CD8-positive, alpha-beta memory T cell (primary cell): ENCODE measurements at places on chromosomes 13 and 19.

- no peak for DNase-seq
Observed at GRCh38 chr13:79307866-79308298, 98.2 kb downstream of the RBM26 start.

DNA sequence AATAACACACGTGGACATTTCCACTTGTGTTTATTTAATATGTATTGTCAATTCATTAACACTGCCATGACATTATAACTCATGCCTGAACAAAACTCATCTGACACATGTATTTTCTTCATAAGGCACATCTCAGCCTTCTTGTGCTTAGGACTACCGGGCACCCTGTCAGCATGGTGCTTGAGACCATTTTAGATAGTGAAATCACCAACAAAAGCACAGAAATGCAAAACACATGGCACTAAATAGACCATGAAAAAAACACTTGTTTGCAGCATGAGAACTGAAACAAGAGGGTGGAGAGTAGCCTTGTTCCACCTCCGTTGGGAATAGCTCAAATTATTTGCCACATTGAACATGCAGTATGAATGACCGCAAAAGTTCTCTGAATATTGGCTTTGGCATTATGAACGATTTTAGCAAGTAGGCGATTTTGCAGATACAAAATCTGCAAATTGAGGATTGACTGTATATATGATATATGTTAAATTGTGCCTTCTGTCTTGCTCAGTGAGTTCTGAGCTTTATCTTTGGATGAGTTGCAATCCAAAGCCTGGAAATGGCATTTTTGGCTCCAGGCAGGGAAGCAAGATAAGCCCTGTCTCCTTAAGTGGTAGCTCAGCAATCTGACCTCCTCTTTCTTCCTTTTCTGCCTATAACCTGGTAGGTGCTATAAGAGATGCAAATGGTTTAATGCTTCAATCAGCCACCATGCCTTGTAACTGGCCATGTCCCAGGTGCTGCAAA is 328.2 kb downstream of the HS6ST3 start:
- DNase-seq: no peak

DNA sequence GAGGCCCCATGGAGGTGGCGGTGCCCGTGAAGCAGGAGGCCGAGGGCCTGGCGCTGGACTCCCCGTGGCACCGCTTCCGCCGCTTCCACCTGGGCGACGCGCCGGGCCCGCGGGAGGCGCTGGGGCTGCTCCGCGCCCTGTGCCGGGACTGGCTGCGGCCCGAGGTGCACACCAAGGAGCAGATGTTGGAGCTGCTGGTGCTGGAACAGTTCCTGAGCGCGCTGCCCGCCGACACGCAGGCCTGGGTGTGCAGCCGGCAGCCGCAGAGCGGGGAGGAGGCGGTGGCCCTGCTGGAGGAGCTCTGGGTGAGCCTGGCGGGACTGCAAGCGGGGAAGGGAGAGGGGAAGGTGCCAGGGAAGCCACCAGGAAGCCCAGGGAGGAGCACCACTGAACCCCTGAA is 5.8 kb downstream of the ZNF444 start:
- DNase-seq: no peak

DNA sequence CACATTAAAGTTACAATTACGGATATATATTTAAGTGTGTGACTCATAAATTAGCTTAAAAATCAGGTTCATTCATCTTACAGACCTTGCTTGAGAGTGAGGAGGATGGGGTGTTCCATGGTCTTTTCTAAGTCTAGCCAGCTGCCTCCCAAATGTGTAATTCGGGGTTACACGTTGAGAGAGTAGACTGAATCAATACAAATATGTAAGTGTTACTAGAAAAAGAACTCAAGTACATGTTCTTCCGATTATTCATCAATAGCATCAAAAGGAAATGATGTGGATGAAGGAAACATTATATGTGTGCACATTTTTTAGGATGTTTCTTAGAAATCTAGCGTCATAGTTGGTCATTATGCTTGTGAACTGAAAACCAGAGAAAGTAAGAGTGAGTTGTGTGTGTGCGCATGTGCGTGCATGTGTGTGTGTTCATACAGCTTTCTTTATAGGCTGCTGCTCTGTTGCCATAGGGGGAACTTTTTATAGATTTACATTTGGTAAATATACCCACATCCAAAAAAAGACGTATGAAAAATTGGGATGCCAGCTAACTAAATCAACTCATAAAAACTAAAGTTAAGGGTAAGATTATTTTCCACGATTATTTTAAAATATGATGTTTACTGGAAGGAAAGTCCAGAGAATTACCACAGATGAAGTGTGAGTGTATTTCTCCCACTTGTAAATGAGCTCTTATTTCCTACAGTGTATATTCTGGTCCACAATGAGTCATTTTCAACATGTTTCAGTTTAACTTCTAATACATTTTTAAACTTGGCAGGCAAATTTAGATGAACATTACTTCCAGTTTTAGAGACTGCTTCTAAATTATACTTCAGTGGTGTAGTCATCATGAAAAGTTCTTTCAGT is 82.4 kb downstream of the PIBF1 start:
- DNase-seq: no peak

- no peak for DNase-seq
Observed at GRCh38 chr19:38287604-38288003, 16.4 kb upstream of the C19orf33 start.

- no peak for DNase-seq
Observed at GRCh38 chr19:3462991-3463713, 17.2 kb downstream of the SMIM24 start.
